ENCODE measurements at places on chromosomes 6 and 20. TPM values are rescaled to one million over a fixed set of nuclear protein-coding genes. Genes with fewer than 3 reads are reported as not detected.

DNA sequence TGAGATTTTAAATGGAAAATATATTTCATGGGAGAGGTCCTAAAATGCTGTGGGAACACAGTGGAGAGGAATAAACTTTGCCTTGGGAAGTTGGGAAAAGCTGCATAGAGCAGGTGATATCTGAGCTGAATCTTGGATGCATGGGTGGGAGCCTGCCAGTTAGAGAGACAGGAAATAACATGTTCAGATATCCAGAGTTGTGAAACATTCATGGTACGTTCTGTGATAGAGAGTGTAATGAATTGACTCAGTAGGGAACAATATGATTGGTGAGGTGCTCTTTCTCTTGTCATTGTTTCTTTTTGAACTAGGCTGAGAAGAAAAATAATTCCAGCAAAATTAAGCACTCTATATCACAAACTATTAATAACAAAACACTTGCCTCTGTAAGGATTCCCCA lies 72.8 kb downstream of the RPS12 start:
- no peak for DNase-seq

- no peak for DNase-seq
These were observed 391.8 kb downstream of the CDH4 start for GRCh38 chr20:61643656-61644377.

DNA sequence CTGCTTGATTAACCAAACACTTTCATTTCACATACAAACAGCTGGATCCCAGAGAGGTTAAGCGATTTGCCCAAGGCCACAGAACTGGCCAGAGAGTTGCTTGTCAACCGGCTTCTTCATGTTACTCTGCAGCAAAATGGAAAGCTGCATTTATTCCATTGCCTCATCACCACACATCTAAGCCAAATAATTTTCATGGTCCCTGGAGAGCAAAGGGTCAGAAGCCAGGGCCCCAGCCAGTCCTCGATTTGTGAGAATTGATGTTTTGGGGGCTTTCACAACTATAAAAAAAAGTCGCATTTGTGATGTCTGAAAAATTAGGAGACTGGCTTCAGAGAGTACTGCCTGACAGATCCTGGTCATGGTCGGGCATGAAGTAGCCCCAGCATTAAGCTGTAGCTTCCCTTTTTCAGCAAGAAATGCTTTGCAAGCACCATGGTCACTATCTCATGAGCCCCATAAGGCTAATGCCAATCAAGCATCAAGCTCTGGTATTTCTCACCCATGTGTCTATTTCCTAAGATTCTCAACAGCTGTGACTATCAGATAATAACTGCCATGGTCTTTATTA lies 95.8 kb downstream of the BANF2 start:
- DNase-seq: no peak

- no peak for DNase-seq
These were observed 24.4 kb downstream of the RRAGD start for GRCh38 chr6:89387516-89388201.

LRRC73 gene
- polyA plus RNA-seq: 0.89 TPM

MOCS1 gene
- polyA plus RNA-seq: 4.9 TPM

DNA sequence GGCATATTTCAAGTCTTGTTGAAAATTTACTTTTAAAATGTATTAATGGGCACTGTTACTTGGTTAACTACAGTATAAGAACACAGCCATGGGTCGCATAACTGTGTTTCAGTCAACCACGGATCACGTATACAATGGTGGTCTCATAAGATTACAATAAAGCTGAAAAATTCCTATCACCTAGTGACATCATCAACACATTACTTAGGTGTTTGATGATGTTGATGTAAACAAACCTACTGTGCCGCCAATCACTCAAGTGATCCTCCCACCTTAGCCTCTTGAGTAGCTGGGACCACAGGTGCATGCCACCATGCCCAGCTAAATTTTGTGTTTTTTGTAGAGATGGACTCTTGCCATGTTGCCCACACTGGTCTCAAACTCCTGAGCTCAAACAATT lies 16.7 kb upstream of the ETV7 start:
- DNase-seq: no peak

GRCh38 chr20:830011-830521 lies 3.4 kb upstream of the FAM110A start:
- no peak for DNase-seq

- no peak for DNase-seq
These were observed 112.6 kb upstream of the AFDN start for GRCh38 chr6:167714152-167714551.

GRCh38 chr20:12252793-12253192 lies 335.1 kb downstream of the BTBD3 start:
- DNase-seq: no peak

C20orf141 gene
- polyA plus RNA-seq: 1.2 TPM

NECAB3 gene
- polyA plus RNA-seq: 25.1 TPM

HS3ST5 gene
- polyA plus RNA-seq: 0.02 TPM

MRPS26 gene
- polyA plus RNA-seq: 152 TPM

DNA sequence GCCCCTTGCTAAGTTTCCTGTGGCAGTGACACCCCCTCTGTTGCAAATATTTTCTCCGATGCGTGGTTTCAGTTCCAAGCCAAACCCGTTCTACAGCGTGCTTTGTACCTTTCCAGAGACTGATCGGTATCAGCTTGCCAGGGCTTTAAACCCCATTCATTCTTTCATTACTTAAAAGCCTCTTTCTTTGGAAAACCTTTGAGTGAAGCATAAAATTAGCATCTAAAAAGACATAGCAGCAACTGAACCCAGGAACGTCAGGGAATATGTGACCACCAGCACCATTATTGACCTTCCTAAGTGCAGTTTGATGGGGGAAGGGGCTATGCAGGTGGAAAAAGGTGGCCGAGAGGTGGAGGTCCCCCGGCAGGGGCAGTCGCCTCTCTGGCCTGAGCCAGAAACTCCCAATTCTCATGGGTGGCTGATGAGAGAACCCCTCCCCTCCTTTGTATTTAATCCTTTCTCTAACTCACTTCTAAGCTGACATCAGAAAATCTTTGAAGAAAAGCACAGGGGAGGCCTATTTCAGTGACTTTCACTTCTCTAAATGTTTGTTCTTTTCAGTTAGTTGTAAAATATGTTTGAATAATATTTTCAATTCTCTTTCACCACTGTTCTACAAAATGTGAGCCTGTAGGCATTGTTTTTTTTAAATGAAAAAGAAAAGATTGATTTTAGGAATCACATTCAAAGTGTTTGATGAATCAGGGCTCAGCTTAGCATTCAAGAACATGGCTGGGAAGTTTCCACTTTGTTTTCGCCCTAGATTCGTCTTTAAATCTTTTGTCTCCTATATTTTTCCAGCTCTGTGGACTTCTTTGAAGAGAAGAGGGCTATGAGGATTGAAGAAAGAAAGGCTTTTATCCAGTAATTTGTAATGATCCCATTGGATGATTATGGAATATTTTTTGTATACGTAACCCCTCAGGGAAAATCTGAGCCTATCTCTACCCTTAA lies 89.2 kb downstream of the RSPH3 start:
- no peak for DNase-seq

GRCh38 chr20:6017467-6017866 lies 36.4 kb downstream of the LRRN4 start:
- DNase-seq: no peak

PRR18 gene
- polyA plus RNA-seq: not detected
